ENCODE measurements at places on chromosomes 13 and 19. TPM values are rescaled to one million over a fixed set of nuclear protein-coding genes. Genes with fewer than 3 reads are reported as not detected.

UTP14C gene
- 4.7 TPM for total RNA-seq

PRKCG gene
- not detected for total RNA-seq

PTGER1 gene
- not detected for total RNA-seq

PLK5 gene
- total RNA-seq: not detected

FFAR3 gene
- not detected for total RNA-seq

COQ8B gene
- 23.9 TPM for total RNA-seq

S1PR4 gene
- total RNA-seq: 0.16 TPM

KLK8 gene
- 53.8 TPM for total RNA-seq

All from hair follicular keratinocyte (primary cell).